Activated naive CD4-positive, alpha-beta T cell treated with Interleukin-2 at 50 U/mL for 16 hours (primary cell): ENCODE measurements at places on chromosomes 12 and 14.

DNA sequence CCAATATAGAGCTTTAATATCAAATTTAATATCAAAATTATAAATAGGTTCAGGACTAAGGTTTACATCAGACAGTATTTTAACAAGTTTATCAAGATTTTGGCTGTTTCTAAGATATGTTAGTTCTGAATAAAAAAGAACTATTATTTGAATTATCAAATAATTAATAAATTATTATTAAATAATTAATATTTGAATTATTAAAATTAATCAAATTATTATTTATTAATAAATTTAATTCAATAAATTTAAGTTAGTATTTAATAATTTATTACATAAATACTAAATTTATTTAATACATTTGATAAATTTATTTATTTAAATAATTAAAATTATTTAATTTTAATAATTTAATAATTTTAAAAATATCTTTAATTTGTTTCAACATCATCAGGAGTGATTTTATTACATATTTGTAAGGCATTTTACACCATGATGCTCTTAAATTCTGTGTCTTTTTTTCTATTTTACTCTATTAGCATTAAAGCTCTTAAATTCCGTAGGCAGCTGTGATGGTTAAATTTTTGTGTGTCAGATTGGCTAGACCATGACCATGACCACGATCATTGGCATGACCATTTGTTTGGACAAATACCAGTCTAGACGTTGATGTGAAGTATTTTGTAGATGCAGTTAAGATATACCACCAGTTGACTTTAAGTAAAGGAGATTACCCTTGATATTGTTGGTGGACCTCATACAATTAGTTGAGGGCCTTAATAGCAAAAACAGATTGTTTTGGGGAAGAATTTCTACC lies 82.6 kb downstream of the BBS10 start:
- DNase-seq, result no peak

- DNase-seq, result no peak
Measured at GRCh38 chr14:78838959-78839358, 668.8 kb downstream of the NRXN3 start.

DNA sequence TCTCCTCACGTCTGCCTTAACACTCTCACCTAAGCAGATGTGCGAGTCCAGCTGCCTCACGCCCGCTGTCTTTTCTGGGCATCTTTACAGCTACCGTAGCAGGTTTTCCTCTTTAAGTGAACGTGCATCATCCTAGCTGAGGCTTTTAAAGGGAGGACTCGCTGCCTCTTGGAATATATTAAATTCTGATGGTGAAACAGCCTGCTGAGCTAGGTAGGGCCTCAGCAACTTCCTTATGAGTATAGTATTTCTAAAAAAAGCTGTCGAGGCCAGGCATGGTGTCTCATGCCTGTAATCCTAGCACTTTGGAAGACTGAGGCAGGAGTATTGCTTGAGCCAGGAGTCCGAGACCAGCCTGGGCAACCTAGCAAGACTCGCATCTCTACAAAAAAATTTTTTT lies 32.2 kb downstream of the TESC start:
- DNase-seq, result no peak

- peak; percentile 22 for DNase-seq
Measured at GRCh38 chr14:34461334-34462131, 507 bp downstream of the SPTSSA start.

GRCh38 chr12:105769486-105769885 lies 369.3 kb downstream of the NUAK1 start:
- no peak for DNase-seq

- no peak for DNase-seq
Measured at GRCh38 chr14:85471156-85471555, 58.8 kb upstream of the FLRT2 start.

DNA sequence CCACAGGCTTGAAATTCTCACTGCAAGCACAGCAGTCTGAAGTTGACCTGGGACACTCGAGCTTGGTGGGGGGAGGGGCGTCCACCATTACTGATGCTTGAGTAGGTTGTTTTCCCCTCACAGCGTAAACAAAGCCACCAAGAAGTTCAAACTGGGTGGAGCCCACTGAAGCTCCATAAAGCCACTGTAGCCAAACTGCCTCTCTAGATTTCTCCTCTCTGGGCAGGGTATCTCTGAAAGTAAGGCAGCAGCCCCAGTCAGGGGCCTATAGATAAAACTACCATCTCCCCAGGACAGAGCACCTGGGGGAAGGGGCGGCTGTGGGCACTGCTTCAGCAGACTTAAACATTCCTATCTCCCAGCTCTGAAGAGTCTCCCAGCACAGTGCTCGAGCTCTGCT lies 31.7 kb upstream of the ST8SIA1 start:
- DNase-seq, result no peak

DNA sequence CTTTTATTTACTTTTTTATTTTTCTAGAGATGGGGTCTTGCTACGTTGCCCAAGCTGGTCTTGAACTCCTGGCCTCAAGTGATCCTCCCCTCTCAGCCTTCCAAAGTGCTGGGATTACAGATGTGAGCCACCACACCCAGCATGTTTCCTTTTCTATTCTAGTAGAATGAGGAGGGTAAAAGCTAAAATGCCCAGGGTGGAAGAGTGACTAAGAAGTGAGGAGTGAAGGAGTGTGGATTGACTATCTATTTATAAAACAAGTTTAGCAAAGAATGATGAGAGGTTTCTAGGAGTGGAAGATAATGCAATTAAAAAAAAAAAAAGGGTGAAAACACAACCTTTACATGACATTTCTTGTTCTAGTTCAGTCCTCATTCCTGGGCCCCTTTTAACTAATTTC lies 29.8 kb upstream of the PKP2 start:
- no peak for DNase-seq
